Mesothelial cell of epicardium (in vitro differentiated cells): ENCODE measurements at places on chromosomes 12 and 14.

DNA sequence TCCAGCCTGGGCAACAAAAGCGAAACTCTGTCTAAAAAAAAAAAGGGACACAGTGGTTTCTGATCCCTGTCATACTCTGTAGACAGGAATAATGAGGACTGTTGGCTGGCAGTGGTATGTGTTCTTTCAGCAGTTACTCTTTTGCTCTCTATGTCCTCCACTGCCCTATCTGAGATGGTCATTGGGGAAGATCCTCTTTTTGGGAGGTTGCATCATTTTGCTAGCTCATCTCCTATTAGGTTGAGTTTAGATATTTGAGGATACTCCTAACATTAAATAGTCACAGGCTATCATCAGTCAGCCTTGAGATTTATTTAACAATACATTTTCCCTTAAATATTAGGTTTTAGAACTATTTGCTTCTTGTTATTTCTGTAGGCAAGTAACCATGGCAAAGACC, 5.9 kb upstream of the CCDC91 start:
- H3K4me1 ChIP-seq, result peaks cover 5% of the 10 kb centered on the region
- no peak overlapping the region for H3K4me3 ChIP-seq

DNA sequence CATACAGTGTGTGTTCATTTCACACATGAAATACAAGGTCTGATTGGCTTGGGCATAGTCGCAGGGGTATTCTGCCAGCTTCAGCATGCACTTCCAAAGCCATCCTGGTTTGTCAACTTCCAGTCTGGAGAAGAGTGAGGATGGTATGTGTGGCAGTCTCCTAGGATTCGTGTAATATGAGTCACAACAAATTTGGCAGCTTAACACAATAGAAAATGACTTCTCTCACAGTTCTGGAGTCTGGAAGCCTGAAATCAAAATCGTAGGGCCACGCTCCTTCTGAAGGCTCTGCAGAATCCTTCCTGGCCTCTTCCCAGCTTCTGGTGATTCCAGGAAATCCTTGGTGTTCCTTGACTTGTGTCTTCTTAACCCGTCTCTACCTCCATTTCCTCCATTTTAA, 167.5 kb downstream of the PPM1H start:
- H3K36me3 ChIP-seq, result no peaks in the 10 kb centered on the region
- no peak for DNase-seq
- no peak overlapping the region for H3K4me3 ChIP-seq
- peaks cover 29% of the 10 kb centered on the region for H3K4me1 ChIP-seq

GRCh38 chr12:29039013-29039412, 110.1 kb upstream of the FAR2 start:
- no peak for DNase-seq
- H3K4me3 ChIP-seq, result no peak overlapping the region
- H3K4me1 ChIP-seq, result peaks cover 12% of the 10 kb centered on the region

DNA sequence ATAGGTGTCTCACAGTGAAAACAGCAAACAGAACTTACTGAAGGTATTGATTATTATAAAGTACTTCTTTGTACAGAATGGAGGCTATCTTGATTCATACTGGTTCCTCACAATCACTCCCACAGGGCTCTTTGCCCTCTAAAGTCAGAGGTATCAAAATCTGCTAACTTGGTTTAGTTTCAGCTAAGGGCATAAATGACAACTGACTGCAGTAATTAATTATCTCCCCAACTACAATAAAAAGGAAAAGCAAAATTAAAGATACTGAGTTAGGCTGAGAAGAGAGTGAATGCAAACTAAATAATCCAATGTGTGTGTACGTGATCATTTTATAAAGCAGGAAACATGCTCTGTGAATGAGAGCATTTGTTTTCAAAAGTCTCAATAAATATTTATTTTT, 338.7 kb downstream of the ACSS3 start:
- DNase-seq, result no peak
- no peak overlapping the region for H3K27ac ChIP-seq
- H3K27me3 ChIP-seq, result peaks cover 23% of the 10 kb centered on the region
- H3K36me3 ChIP-seq, result peaks cover 3% of the 10 kb centered on the region
- no peaks in the 10 kb centered on the region for H3K4me1 ChIP-seq
- no peak overlapping the region for H3K4me3 ChIP-seq

- H3K4me1 ChIP-seq, result no peaks in the 10 kb centered on the region
- H3K36me3 ChIP-seq, result peaks cover 6% of the 10 kb centered on the region
- no peaks in the 10 kb centered on the region for H3K27me3 ChIP-seq
- no peak overlapping the region for H3K4me3 ChIP-seq
Measured at GRCh38 chr12:104575442-104576186, 118.9 kb downstream of the CHST11 start.

- DNase-seq, result no peak
- H3K27me3 ChIP-seq, result peaks cover 84% of the 10 kb centered on the region
- peaks cover 5% of the 10 kb centered on the region for H3K36me3 ChIP-seq
- H3K27ac ChIP-seq, result peak overlapping the region; percentile 27
Measured at GRCh38 chr12:116878567-116879508, 2.4 kb downstream of the HRK start.

DNA sequence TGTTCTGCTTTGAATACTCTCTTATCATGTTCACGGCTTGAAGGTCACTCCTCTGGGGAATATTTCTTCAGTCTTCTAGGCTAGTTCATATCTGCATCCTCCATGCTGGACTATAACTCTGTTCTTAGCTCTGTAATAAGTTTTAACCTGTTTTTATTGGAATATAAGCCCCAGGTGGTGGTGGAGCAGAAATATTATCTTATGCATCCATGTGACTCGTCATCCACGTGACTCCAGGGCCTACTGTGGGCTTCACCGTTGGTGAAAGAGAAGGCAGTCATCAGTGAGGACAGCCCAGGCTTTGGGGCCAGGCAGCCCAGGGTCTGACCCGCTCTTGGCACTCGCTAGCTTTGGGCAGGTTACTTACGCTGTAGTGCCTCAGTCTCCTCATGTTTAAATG, 87.1 kb downstream of the ETNK1 start:
- H3K27me3 ChIP-seq, result peaks cover 19% of the 10 kb centered on the region
- H3K27ac ChIP-seq, result no peak overlapping the region
- no peaks in the 10 kb centered on the region for H3K4me1 ChIP-seq
- no peak for DNase-seq
- no peaks in the 10 kb centered on the region for H3K36me3 ChIP-seq

- no peaks in the 10 kb centered on the region for H3K36me3 ChIP-seq
- no peak overlapping the region for H3K4me3 ChIP-seq
- no peaks in the 10 kb centered on the region for H3K27me3 ChIP-seq
- no peak for DNase-seq
Measured at GRCh38 chr12:3259973-3260372, 182.8 kb downstream of the TSPAN9 start.

DNA sequence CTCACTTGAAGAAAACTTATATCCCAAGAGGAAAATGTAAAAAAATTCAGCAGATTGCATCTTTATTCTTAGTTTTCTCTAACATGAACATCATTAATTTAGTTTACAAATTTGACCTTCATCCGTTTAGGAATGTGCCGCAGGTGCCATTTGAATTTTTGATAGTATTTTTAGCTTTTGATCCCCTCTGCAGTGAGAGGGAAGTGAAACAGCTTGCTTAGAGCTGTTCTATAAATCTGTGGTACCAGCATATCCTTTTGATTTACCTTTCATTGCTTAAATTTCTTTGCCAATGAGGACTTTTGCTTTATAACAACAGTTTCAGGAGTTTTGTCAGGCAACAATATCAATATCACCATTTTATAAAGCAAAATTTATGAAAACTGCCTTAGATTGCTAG, 32.7 kb downstream of the DUSP6 start:
- no peaks in the 10 kb centered on the region for H3K36me3 ChIP-seq
- H3K27me3 ChIP-seq, result no peaks in the 10 kb centered on the region

- peaks cover 34% of the 10 kb centered on the region for H3K4me1 ChIP-seq
- no peak for DNase-seq
- peak overlapping the region; percentile 91 for H3K4me3 ChIP-seq
- H3K36me3 ChIP-seq, result peaks cover 6% of the 10 kb centered on the region
- no peaks in the 10 kb centered on the region for H3K27me3 ChIP-seq
- H3K27ac ChIP-seq, result peak overlapping the region; percentile 88
Measured at GRCh38 chr12:120115692-120116440, 687 bp downstream of the RAB35 start.

GRCh38 chr14:74570696-74571095, 41.3 kb downstream of the LTBP2 start:
- no peaks in the 10 kb centered on the region for H3K36me3 ChIP-seq
- H3K27me3 ChIP-seq, result no peaks in the 10 kb centered on the region
- H3K4me1 ChIP-seq, result peaks cover 86% of the 10 kb centered on the region
- no peak overlapping the region for H3K4me3 ChIP-seq
- no peak for DNase-seq

DNA sequence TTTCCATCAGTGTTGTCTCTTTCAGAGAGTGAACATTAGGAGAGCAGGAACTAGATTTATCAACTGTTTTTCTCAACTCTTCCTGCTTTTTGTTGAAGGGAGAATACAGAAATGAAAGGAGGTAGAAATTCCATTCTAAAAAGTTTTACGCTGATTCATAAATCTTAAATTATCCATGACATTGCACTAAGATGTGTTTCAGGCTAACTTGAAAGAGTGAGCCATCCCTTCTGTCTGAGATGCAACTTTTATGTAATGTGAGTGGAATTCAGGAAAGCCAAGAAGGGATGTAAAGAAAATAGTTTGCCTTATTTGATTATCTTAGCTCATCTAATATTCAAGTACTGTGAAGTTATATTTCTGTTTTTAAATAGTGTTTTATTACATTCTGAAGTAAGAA, 349.5 kb upstream of the RGS6 start:
- no peak overlapping the region for H3K4me3 ChIP-seq
- no peaks in the 10 kb centered on the region for H3K36me3 ChIP-seq
- peaks cover 45% of the 10 kb centered on the region for H3K4me1 ChIP-seq
- no peaks in the 10 kb centered on the region for H3K27me3 ChIP-seq
- DNase-seq, result no peak
- H3K27ac ChIP-seq, result peak overlapping the region; percentile 76

GRCh38 chr14:23929822-23930294, 23.7 kb upstream of the DHRS4 start:
- H3K4me1 ChIP-seq, result peaks cover 41% of the 10 kb centered on the region
- no peaks in the 10 kb centered on the region for H3K36me3 ChIP-seq
- H3K27ac ChIP-seq, result peak overlapping the region; percentile 76
- DNase-seq, result peak; percentile 59
- H3K27me3 ChIP-seq, result no peaks in the 10 kb centered on the region

DNA sequence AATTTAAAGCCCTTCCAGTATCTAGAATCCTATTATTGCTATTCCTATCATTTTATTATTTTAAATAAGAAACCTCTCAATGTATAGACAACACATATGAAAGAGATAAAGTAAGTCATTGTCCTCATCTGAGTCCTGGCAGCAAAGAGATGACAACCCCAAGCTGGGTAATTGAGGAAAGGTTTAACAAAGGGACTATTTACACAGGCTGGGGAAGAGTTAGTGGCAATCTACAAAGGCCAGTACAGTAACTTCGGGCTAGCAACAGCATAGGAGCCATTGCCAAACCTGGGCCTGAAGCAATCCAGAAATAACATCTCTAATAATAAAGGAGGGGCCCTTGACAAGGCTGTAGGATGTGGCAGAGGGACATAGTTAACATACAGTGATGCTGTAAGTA, 11.2 kb downstream of the PDE6H start:
- H3K27me3 ChIP-seq, result no peaks in the 10 kb centered on the region
- H3K4me3 ChIP-seq, result no peak overlapping the region
- DNase-seq, result no peak
- H3K27ac ChIP-seq, result no peak overlapping the region
- peaks cover 10% of the 10 kb centered on the region for H3K4me1 ChIP-seq

- no peak overlapping the region for H3K4me3 ChIP-seq
- DNase-seq, result peak; percentile 25
- peak overlapping the region; percentile 87 for H3K27ac ChIP-seq
Measured at GRCh38 chr14:63438065-63438757, 105.0 kb downstream of the PPP2R5E start.

DNA sequence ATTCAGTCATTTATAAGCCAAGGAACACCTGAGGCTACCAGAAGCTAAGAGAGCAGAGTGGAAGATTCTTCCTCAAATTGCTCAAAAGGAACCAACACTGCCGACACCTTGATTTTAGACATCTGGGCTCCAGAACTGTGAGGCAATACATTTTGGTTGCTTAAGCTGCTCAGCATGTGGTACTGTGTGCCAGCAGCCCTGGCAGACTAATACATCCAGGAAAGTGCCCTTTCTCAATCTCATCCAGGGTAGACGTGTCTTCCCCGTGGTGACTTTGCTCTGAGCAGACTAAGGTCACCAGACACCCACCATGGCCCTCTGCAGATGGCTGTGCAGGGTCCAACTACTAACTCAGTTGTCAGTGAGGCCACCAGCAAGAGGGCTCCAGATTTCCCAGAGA, 122.8 kb downstream of the VRK1 start:
- H3K27ac ChIP-seq, result no peak overlapping the region
- H3K36me3 ChIP-seq, result peaks cover 3% of the 10 kb centered on the region
- H3K4me1 ChIP-seq, result peaks cover 14% of the 10 kb centered on the region
- DNase-seq, result no peak
- no peaks in the 10 kb centered on the region for H3K27me3 ChIP-seq
- no peak overlapping the region for H3K4me3 ChIP-seq

DNA sequence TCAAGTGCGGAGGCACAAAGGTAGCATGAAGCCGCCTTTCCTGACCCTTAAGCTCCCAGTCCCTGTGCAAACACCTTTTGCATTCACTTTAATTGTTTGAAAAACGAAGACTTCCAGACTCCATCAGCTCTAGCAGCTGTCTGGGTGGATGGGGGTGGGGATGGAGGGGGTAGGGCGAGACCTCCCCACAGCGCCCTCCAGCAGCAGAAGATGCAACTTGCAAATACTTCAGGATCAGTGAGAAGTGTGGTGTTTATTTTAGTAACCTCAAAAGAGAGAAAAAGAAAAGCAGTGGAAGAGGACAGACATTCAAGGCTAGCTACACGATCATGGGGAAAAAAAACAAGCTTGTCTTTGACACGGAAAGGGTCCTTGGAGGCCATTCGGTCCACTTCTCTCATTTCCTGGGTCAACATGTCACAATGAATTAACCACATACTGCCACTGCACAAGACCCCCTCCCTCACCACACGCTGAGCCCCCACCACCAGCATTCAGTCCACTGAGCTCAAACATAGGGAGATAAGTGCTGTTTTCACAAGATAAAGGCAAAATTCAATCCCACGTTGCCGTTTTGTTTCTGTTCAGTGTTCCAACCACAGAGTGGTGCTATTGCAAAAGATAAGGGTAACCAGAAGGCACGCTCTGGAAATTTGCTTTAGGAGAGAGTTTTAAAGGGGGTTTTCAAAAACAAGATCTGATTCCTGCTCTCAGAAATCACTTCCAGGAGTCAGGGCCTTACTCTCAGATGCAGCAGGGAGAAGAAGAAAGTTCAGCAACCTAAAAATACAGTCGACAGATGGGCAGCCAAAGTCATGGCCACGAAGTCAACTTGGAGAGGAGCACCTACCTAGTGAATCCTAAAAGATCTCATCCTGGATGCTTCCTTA, 3.3 kb upstream of the NTF3 start:
- no peak for DNase-seq
- H3K36me3 ChIP-seq, result no peaks in the 10 kb centered on the region
- H3K4me1 ChIP-seq, result peaks cover 43% of the 10 kb centered on the region
- no peak overlapping the region for H3K27ac ChIP-seq

GRCh38 chr12:30095511-30095910, 311.8 kb upstream of the TMTC1 start:
- no peak overlapping the region for H3K4me3 ChIP-seq
- DNase-seq, result no peak
- H3K27ac ChIP-seq, result no peak overlapping the region
- no peaks in the 10 kb centered on the region for H3K36me3 ChIP-seq
- H3K4me1 ChIP-seq, result no peaks in the 10 kb centered on the region

GRCh38 chr12:49907352-49907751, 3.7 kb upstream of the FAIM2 start:
- DNase-seq, result no peak
- H3K4me1 ChIP-seq, result peaks cover 26% of the 10 kb centered on the region
- peaks cover 36% of the 10 kb centered on the region for H3K27me3 ChIP-seq

GRCh38 chr12:15644700-15645099, 144.5 kb downstream of the EPS8 start:
- H3K4me1 ChIP-seq, result no peaks in the 10 kb centered on the region
- no peak overlapping the region for H3K27ac ChIP-seq
- no peak for DNase-seq
- H3K4me3 ChIP-seq, result no peak overlapping the region
- peaks cover 24% of the 10 kb centered on the region for H3K36me3 ChIP-seq
